ENCODE measurements at places on chromosomes 3 and 15.

DNA sequence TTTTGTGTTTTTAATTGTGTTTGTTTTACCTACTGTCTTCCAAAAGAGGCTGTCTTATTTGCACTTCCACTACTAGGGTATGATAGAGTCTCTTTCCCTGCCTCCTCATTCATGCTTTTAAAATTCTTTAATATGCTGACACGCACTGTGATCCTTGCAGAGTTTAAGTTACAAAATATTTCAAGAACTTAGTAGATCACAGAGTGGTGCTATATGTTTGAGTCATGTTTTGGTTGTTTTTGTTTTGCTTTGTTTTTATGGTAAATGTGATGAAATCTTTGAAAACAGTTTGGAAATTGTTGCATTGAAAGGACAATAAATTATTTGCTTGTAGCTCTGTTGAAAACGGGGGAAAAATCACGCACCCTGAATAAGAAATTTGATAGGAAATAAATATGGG lies 5.9 kb upstream of the ABHD10 start:
- no peak for DNase-seq

- DNase-seq: no peak
These were observed 64.8 kb downstream of the BOC start for GRCh38 chr3:113275929-113276750.

DNA sequence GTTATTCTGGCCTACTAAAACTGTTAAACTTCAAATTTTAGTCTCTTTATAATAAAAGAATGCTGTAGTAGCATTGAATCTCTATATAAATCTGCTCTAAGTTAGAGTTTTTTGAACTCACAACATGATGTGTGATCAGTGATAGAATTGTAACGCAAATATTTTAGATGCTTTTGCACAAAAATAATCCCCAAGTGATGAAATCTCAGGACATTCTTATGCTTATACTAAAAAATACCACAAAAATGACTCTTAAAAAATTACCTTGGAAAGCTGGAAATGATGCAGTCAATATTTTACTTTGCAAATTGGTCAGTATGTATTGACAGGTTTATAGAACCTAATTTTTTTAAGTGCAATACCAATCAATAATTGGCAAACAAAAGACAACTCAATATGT lies 375.3 kb downstream of the TBC1D5 start:
- no peak for DNase-seq

DNA sequence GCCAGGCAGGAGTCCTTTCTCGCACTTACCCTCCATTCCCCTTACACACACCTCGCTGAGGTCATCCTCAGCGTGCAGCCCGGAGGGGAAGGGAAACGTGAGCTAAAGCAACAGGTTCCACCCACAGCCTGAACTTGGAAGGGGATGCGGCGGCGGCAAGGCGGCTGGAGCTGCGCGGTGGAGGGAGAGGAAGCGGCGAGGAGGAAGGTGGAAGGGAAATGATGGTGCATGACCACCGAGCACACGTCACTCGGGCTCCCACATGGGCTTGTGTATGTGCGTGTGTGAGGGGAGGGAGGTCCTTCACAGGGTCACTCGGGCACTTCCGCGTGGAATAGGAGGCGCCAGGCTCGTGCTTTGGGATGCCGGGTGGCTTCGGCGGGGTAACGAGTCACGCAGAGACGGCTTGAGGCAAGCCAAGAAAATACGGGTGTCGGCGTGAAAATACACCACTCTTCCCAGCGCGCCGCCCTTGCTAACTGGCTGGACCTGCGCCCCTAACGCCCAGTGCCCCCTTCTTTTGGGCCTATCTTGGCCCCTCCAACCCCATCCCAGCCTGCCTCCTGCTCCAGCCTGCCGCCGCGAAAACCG lies 225.5 kb upstream of the IL12A start:
- no peak for DNase-seq

- DNase-seq: no peak
These were observed 181.2 kb downstream of the NECTIN3 start for GRCh38 chr3:111252779-111253178.

DNA sequence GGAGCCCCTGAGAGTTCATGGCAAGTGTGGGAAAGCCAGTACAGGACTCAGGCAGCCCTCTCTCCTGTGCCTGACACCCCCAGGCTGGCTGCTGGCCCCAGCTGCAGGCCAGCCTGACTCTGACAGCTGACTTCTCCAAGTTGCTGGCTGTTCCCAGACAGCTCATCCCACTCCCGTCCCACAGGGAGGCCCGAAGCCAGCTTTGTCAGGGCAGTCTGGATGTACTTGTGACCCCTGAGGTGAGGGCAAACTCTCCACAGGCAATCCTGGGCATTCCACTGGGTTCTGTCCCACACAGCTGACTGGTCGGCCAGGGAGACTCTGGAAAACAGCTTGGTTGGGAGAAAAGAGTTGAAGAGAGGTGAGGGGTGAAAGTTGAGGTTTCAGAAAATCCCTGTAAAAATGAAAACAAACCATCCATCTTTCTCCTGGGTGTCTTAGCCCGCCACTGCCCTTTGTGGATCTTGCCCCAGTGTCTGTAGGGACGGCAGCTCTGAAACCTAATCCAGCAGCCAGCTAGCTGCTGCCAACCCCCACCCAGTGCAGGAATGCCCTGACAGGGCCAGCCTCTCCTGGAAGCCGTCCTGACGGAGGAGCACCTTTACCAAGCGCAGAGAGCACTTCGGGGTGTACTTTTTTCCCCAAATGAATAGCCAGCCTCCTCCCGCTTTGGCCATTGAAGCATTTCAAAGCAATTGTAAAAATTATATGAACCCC lies 87.9 kb downstream of the DNAJB8 start:
- DNase-seq: no peak

DNA sequence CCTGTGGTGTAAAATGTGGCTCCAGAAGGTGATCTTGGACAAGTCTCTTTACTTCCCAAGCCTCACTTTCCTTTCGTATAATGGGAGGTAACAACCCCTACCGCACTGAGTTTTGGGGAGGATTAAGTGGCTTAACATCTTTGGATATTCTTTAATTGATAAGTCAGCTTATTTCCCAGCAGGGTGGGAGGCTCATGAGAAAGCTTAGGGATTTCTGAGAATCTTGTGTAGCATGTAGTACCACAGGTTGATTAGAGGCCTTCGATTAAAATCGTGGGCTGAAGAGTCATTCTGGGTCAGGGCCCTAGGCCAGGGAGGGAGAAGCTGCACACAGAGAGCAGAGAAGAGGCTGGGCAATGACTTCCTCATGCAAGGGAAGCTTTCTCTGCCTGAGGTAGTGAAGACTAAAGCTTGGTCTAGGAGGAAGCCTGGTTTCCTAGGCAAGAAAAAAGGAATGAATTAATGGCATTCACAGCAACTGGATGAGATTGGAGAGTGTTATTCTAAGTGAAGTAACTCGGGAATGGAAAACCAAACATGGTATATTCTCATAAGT lies 1.5 kb upstream of the NMNAT3 start:
- DNase-seq: no peak

GRCh38 chr3:109373933-109374332 lies 36.6 kb upstream of the DPPA4 start:
- DNase-seq: no peak

- DNase-seq: no peak
These were observed 235.5 kb downstream of the PDZRN3 start for GRCh38 chr3:73389117-73389813.

DNA sequence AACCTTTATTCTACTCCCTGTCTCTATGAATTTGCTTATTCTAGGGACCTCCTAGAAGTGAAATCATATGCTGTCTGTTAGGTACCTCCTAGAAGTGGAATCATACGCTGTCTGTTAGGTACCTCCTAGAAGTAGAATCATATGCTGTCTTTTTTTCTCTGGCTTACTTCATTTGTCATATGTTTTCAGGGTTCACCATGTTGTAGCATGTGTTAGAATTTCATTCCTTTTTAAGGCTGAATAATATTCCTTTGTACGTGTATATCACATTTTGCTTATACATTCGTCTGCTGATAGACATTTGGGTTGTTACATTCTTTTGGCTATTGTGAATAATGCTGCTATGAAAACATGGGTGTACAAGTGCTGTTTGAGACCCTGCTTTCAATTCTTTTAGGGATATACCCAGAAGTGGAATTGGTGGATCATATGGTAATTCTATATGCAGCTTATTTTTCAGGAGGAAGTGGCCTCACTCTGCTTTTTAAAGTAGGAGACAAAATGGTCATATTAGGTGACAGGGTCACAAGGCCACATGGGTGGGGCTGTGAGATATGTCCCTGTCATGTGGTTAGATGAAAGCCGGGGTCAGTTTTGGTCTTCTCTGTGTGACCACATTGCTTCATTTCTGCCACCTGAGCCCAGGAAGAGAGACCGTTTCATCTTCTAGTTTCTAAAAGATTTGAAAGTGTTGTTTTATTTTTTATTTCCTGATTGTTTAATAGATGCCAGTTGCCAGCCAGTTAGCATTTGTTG lies 76.7 kb downstream of the FLNB start:
- no peak for DNase-seq

DNA sequence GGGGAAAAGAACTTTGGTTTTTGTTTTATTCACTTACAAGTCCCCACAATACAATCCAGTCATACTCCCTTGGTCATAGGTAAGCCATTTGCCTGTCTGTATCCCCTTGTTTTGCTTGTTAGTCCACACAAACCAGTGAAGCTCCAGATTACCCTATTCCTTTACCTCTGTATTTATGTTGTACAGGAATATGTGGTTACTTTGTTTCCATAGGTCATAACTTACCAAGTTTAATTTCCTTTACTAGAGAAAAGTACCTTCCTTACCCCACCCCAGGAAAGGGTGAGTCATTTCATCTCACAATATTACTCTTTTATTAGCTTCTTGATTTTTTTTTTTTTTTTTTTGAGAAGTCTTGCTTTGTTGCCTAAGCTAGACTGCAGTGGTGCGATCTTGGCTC lies 113.4 kb upstream of the LRRFIP2 start:
- no peak for DNase-seq

GRCh38 chr15:31964586-31965307 lies 65.6 kb upstream of the CHRNA7 start:
- DNase-seq: no peak

- DNase-seq: no peak
These were observed 76.3 kb upstream of the IQSEC1 start for GRCh38 chr3:13149330-13150108.

DNA sequence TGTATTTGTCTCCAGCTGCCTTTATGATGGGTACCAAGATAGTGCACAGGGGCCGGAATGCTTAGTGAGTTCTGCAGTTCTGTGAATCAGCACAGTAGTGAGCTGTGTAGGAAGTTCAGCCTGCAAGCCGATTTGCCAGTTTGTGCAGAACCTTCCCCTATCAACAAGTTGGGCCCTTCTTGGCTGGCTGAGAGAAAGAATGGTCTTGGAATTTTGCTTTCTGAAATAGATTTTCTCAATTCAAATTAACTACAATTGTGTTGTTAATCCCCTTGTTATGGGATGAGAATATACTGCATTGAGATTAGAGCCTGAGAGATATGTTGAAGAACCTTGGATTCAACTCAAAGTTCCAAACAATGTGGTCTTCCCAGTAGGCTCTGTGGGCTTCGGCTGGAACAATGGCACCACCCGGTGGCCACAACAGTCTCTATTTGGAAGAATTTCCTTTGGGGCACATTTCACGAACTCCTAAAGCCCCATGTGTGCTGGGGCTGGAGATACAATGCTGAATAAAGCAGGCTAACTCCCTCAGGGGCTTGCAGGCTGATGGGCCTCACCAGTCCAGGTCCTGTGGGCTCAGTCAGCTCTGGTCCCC lies 59.1 kb downstream of the TRIM42 start:
- DNase-seq: peak; percentile 33

DNA sequence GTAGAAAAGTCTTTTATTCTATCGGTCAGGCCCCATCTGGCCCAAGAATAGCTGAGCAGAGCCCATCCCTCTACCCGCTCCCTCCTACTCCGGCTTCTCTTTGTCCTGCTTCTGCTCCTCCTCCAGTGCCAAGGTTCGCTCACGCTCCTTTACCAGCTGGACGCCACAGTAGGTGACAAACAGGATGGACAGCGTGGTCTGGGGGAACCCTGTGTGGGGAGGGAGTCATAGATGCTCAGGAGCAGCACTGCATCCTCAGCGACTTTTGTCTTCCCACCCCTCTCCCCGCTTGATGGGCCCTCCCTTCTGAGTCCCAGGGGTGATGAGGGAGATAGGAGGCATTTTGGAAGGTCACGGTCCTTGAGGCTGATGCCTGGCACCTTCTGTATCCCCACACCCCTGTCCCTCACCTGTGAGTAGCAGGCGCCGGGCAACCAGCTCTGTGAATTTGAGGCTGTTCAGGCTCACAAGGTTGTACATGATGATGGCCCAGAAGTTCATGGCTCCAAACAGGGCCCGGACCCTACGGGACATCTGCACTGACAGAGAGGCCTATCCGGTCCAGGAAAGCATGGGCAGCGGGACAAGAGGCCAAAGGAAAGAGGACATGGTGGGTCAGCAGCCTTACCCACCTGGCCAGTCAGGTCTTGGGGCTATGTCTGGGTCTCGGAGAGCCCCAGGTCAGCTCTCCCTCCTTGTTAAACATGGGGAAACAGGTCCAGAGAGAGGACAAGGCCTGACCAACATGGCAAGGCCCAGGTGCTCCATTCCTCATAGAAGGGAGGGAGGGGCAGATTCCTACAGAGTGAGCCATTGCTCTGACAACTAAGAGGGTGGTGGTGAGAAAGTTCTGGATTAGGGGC lies 7.6 kb downstream of the KLHL40 start:
- DNase-seq: no peak

DNA sequence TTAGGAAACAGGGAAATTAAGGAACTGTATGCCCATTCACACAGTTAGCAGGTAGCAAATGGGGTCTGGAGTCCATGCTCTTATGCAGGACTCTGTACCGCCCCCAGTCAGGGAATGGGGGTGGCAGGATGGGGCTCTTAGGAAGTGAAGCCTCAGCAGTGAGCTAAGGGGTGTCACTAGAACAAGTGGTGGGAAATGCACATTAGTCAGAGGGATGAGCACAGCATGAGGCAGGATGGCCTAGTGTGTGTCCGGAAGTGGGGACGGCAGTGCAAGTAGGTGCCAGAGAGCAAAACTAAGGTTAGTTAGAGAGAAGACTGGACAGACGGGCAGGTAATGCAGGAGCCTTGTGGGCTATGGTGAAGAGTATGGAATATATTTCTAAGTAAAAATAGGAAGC lies 60.7 kb downstream of the ST3GAL6 start:
- no peak for DNase-seq

- DNase-seq: no peak
These were observed 18.0 kb upstream of the CLEC3B start for GRCh38 chr3:45008117-45008516.

DNA sequence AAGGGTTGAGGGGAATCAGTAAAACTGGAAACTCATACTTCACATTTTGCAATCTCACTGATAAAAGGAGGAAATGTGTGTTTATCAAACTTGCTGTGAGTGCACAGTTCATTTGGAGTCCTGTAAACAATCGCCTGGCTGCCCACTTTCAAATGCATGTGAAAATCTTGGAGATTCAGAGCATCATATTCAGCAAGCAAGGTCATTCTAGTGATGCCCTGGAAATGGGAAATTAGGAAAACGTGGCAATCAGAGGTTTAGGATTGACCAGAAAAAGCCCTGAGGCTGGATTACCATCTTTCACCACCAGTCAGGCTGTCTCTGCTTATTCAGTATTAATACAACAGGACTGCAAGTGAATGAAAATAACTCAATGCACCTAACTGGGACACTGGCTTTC lies 23.9 kb downstream of the DPH6 start:
- no peak for DNase-seq

DNA sequence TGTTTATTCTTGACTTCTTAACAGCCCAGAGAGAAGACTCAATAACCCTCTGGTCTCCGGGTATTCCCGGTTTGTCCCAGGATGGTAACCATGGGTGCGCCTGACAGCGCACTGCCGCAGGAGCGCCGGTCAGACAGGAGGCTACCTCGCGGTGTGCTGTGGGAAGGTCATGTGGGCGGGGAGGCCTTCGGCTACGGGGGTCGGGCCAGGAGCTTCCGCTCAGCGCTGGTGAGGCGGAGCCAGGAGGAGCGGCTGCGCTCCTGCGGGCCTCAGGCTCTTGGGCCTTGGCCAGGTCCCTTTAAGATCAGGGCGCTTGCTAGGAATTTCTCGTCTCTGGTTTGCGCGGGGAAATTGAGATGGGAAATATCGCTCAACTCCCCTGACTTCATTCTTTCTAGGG lies 182.3 kb upstream of the NDN start:
- peak; percentile 73 for DNase-seq

Measured in NCI-H2227 treated with DMSO at 0.1 percent for 48 hours (cell line).